ENCODE measurements at places on chromosomes 16 and 17.

- peak; percentile 39 for DNase-seq
Observed at GRCh38 chr16:79612207-79612606, 11.7 kb upstream of the MAF start.

DNA sequence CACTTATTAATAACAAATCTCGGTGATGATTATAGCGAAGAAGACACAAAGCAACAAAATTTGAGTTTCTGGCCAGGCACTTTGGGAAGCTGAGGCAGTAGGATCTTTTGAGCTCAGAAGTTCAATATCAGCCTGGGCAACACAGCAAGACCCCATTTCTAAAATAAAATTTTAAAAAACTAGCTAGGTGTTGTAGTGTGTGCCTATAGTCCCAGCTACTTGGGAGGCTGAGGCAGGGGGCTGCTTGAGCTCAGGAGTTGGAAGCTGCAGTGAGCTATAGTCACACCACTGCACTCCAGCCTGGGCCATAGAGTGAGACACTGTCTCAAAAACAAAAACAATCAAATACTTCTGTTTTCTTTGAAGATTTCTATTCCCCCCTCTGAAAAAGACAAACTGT is 104.9 kb downstream of the SYCE1L start:
- no peak for DNase-seq

DNA sequence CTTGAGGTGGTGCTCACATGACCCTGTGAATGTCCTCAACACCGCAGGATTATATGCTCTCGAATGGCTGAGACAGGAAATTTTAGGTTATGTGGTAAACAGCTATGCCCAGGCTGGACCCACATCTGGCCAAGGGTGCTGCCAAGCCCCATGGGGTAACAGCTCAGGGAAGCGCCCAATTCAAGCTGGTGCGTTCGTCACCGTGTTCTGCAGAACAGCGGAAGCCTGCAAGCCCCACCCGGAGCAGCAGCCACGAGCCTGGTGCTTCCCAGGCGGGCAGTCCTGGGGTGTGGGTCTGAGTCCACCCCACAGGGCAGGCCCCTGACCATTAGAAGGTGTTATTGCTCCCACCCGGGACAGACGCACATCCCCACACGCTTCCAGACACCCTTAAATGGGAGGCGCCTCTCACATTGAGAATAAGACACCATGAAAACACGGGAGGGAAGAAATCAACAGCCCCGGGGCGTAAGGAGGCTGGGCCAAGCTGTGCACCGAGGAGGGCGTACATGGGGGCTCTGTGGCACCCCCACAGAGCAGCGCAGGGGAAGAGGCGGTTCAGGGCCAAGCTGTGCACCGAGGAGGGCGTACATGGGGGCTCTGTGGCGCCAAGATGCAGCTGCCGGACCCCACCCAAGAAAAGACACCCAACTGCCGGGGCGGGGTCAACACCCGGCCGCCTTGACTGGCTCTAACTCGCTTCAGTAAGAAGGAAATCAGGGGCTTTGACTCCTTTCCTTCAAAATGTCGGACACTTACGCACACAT is 2.9 kb upstream of the CYBA start:
- DNase-seq = no peak

GRCh38 chr17:20948984-20949777 is 93.6 kb downstream of the USP22 start:
- DNase-seq = no peak

DNA sequence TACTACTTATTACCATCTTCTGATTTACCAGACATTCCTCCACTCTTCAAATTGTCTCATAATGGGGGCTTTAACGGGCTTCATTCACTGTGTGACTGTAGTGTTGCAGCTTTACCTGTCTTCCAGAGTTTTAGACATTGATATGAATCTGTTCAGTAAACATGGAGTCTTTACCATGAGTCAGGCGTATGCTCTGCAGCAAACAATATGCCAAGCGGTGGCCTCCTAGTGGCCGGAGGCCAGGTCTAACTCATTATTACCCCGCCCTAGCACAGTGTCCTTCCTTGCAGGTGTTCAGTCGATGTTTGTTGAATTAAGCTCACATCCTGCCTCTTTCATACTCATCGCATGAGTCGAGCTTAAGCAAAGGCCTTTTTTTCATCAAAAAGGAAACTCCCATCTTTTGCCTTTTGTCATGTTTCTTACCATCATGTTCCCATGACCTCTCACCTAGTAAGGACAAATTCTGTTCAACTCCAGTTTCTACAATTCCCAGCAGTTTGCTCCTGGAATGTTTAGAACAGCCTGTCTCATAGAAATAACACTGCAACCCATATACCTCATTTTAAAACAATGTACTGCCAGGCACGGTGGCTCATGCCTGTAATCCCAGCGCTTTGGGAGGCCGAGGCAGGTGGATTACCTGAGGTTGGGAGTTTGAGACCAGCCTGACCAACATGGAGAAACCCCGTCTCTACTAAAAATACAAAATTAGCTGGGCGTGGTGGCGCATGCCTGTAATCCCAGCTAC is 39.4 kb downstream of the TUBD1 start:
- DNase-seq = peak; percentile 92

DNA sequence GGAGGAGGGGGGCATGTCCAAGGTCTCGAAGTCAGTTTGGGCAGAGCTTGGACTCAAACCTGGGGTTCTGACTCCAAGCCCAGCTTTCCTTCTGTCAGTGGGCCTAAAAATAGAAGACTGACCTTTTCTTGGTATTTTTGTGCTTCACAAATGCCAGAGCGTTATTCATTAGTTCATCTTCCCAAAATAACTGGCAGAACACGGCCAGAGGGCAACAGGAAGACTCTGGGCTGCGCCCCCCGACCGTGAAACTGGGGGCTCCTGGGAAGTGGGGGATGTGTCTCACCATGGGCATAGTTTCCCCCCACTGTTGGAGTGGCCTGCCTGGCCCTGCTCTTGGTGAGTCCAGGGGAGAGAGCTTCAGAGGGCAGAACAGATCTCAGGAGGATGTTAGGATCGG is 94.0 kb downstream of the SOCS1 start:
- no peak for DNase-seq

GRCh38 chr16:15494236-15494635 is 59.8 kb downstream of the BMERB1 start:
- no peak for DNase-seq

- DNase-seq = no peak
Observed at GRCh38 chr16:73086108-73086507, 38.2 kb upstream of the ZFHX3 start.

DNA sequence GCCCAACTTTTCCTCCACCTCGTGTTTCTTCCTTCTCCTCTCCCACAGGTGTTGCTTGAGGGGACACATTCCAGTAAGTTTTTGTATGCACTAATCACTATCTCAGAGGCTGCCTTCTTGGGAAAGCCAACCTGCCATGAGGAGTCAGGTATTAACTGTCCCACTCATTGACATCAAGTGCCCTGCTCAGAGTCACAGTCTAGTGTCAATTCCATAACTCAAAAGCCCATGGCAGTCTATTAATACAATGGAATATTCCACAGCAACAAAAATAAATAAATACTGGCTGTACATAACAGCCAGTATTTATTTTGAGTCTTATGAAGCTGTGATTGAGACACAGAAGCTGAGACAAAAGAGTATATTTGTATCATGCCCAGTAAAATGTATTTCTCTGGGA is 26.1 kb upstream of the KIF2B start:
- DNase-seq = no peak

DNA sequence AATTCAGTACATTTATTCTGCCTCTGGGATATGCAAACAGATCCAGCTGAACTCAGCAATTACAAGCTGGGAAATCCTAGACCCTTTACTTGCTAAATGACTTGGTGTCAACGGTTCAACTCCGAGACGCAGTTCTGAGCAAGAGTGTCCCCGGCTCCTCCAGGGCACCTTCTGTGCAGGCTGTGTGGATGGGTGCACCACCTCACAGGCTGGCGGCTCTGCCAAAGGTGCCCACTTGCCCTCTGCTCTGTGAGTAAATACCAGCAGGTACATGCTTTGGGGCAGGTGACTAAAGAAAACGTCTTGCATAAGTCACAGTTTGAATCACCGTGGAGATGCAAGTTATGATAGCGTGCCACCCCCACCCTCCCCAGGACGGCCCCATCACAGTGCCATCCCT is 23.3 kb downstream of the MAP1LC3B start:
- no peak for DNase-seq

DNA sequence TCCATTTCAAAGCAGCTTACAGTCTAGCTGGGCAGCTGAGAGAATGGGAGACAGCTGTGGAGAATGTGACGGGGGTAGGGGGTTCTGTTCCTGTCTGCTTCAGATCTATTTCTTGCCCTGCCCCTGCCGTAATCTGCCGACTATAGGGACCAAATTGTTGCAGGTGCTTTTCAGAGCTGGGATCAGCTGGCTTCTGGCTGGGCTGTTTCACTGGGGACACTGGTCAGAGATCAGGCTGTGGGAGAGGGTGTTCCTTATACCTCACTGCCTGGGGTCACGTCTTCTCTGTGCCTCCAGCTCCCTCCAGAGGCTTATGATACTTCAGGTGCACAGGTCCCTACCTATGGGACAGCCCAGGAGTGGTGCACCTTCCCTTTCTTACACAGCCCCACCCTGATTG is 514.9 kb upstream of the GOT2 start:
- no peak for DNase-seq

DNA sequence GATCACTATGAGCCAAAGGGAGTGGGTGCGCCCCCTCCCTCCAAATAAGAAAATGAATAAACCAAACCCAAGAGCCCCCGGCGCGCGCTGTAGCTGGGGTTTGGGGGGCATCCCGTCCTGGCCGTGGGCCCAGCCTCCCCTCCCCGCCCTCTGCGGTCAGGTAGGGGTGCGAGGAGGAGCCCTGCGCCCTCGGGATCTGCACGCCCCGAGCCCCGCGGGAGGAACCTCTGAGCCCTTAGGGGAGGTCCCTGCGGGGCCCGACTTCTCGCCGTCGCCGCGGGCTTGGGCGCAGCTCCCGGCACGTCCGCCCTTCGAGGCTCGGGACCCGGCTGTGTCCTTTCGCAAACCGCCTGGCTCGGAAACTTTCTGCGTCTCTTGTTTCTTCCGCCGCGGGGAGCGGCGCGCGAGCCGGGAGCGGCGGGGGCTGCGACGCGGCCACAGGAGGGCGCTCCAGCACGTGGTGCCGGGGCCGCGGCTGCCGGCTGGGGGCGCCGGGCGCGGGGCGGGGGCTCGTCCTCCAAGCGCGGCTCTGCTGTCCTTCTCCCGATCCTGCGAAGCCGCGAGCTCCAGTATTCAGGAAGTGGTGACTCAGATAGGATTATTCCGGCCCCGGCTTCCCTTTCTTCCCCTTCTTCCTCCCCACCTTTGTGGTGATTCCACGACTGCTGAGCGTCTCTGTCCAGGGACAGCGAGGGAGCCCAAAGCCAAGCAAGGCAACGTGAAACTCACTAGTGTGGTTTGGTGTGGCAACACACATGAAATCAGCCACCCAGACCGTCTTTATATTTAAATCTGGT is 1.6 kb downstream of the PITPNC1 start:
- DNase-seq = peak; percentile 77

GRCh38 chr17:42225646-42226045 is 31.4 kb upstream of the GHDC start:
- DNase-seq = no peak

DNA sequence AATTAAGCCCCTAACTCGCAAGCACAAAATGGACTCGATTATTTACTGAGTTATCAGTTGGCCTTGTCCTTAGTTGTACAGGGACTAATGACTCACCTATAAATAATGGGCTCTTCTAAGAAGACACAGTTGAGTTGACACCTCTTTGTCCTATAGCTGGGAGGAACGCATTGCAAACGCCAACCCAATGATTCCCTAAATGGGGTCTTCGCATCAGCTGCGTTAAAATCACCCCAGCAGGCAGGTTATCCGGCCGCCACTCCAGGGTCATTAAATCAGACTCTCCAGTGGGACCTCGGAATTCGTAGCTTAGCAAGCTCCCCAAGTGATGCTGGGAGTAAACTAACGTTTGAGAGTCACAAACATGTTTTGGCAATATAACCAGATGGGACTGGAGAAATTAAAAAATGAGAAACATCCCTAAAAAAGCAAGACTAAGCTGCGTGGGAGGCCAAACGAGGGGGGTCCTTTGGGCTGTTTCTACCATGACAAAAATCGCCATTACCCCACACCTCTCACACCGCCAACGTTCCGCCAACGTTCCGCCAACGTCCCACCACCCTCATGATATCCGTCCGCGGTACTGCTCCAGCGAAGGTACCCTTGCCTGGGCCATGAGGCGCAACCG is 932 bp upstream of the NFE2L1 start:
- no peak for DNase-seq

GRCh38 chr17:63988127-63988478 is 10.0 kb upstream of the PRR29 start:
- DNase-seq = no peak

GRCh38 chr17:4188076-4188475 is 45.1 kb downstream of the CYB5D2 start:
- no peak for DNase-seq

GRCh38 chr17:55694286-55694910 is 28.3 kb downstream of the TMEM100 start:
- no peak for DNase-seq

GRCh38 chr17:78563189-78564145 is 13.7 kb downstream of the DNAH17 start:
- no peak for DNase-seq

GRCh38 chr16:2586901-2587480 is 49.2 kb downstream of the PDPK1 start:
- DNase-seq = no peak

DNA sequence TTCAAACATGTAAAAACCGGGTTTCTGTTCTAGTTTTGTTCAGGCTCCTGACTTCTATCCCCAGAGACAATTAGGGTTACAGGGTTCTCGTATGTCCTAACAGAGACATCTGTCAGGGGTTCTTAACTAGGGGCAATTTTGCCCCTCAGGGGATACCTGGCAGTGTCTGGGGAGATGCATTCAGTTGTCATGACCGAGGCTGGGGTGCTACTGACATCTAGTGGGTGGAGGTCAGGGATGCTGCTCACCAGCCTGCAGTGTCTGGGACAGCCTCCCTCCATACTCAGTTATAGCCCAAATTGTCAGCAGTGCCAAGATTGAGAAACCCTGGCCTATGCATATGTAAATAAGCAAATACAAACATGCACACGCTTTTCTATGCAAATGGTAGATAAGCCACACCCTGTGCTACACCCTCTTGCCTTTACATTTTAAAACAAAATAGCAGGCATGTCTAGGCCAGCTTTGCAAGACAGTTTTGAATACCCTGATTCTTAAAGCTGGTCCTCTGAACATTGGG is 37.4 kb downstream of the CLEC16A start:
- no peak for DNase-seq

DNA sequence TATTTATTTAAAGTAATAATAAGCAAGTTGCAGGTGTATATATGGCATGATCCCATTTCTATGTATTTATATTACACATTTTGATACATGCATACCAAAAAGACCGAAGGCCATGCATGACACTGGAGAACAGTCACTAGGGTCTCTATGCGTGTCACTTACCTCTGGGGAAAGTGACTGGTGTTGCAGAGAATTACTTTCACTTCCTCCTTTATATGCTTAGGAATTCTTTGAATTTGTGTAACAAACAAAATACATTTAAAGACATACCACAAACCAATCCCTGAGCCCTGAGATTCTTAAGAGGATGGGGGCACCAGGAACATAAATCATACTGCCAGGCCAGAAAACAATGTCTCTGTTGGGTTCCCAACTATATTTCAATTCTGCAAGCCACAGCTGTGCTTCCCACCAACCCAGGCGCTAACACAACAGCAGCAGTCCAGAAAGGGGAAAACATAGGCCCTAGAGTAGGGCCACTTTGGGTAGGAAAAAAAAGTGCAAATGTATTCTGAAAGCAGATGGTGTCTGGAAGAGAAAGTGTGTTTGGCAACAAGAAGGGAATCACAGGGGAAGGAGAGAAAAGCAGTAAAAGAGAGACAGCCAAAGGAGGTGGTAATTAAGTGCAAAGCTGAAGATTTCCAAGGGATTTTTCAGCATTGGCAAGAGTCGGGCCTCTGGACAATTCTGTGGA is 24.5 kb upstream of the HYDIN start:
- DNase-seq = no peak

GRCh38 chr17:47898241-47898640 is 2.2 kb downstream of the SP2 start:
- DNase-seq = no peak

Data from LoVo (cell line).